ENCODE measurements at places on chromosomes 2 and 18. TPM values are rescaled to one million over a fixed set of nuclear protein-coding genes. Genes with fewer than 3 reads are reported as not detected.

Gene XIRP2
- not detected for total RNA-seq

Gene NIFK
- 33.9 TPM for total RNA-seq

Gene CD302
- total RNA-seq: 61.0 TPM

Gene SERPINB2
- total RNA-seq: not detected

Gene SH3RF3
- total RNA-seq: 5.6 TPM

Gene CXCR1
- not detected for total RNA-seq

Gene PARD3B
- total RNA-seq: 66.2 TPM

Gene LYPD6
- total RNA-seq: 3.9 TPM

Gene DPYSL5
- not detected for total RNA-seq

Gene ZNF804A
- total RNA-seq: 0.29 TPM

Gene UGT1A8
- not detected for total RNA-seq

Gene EVA1A
- total RNA-seq: 10.4 TPM

Gene FNDC4
- total RNA-seq: 57.3 TPM

Gene KLHL30
- total RNA-seq: 0.32 TPM

Gene UGT1A6
- not detected for total RNA-seq

Gene LIMS2
- total RNA-seq: 19.4 TPM
